ENCODE measurements at places on chromosomes 7 and 10.
A peak's percentile ranks its signal among the peaks of the same experiment; 100 is the strongest.

DNA sequence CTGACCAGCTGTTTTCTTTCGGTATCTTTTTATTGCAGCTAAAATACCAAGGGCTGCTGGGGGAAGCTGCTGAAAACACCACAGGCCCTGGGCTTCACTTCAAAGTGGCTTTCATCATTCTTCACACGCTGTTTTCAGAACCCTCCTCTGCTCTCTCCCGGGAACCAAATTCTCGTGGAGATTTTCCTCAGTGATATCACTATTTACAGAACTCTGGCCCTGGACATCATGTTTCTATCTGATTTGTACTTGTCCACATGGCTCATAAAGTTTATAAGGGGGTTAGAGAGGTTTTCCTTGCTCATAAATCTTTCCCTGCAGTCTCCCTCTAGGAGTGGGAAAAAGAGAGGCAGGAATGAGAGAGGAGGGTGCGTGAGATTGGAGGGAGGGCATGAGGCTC, 177.4 kb upstream of the NPVF start:
- no peak for DNase-seq

- DNase-seq = no peak
Observed at GRCh38 chr10:23034790-23035189, 60.6 kb upstream of the MSRB2 start.

DNA sequence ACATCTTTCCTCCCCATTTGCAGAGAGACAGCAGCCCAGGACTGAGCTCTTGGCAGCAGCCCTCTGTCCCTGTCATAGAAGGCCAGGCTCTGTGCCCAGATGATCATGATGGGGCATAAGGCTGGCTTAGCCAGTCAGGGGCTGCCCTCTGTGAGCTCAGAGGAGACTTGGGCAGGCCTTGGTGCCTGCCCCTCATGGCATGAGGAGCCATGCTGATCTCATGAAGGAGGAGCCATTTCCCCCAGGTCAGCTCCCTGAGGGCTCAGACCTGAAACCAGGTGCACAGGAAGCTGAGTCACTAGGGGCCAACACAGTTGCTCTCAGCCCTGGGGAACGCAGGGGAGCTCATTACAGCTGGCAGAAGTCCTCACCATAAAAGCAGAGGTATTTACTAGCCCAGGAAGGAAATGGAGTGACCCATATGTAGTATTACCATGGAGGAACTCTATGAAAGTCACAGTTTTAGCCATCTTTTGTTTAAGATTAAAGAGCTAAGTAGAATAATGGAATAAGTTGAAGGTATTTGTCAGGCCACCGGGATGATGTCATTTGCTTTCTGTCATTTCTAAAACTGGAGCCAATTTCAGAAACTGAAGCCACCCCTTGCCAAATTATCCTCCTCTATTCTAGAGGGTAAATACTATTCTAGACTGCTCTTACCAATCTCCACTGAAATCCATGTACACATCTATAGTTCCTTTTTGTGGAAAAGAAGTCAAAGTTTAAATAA, 362.4 kb upstream of the ZNF32 start:
- no peak for DNase-seq

DNA sequence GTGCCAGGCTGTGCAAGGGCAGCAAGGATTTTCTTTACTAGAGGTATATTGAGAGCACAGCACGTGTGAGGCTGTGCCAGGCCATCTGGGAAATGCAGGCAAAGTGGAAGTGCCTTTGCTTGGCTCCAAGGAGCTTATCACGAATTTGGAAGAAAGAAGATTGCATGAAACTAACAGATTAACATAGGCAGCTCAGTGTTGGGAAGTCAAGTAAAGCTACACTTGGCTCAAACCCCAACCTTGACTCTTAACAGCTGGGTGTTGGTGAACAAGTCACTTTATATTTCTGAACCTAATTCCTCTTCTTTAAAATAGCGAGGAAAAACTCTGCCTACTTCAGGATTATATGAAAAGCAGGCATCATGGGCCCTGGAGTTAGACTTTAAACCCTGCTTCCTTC, 105.2 kb downstream of the PLCE1 start:
- DNase-seq = no peak

- DNase-seq = no peak
Observed at GRCh38 chr7:88090671-88091070, 129.2 kb downstream of the SRI start.

GRCh38 chr7:53993224-53993623, 549.0 kb upstream of the VSTM2A start:
- no peak for DNase-seq

- DNase-seq = no peak
Observed at GRCh38 chr10:115095758-115096157, 2.6 kb downstream of the ATRNL1 start.

- peak; percentile 40 for DNase-seq
Observed at GRCh38 chr7:24722386-24723177, 34.7 kb downstream of the GSDME start.

GRCh38 chr10:131065673-131066305, 245.7 kb downstream of the TCERG1L start:
- no peak for DNase-seq

DNA sequence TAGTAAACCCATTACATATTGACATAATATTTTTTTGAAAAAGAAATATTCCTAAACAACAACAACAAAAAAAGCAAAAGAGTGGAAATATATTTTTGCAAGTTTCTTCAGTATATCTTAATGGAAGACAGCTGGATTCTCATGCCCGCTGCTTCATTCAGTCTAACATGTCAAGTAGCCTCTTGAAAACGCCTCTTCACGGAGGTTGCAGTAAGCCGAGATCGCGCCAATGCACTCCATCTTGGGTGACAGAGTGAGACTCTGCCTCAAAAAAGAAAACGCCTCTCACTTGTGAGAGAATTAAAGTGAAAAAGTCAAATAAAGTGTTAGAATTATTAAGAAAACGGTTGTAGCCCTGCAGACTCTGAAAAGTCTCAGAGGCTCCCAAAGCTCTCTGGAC, 1.3 kb downstream of the CUTC start:
- DNase-seq = no peak

GRCh38 chr10:33487014-33487776, 152.7 kb upstream of the NRP1 start:
- DNase-seq = peak; percentile 35

DNA sequence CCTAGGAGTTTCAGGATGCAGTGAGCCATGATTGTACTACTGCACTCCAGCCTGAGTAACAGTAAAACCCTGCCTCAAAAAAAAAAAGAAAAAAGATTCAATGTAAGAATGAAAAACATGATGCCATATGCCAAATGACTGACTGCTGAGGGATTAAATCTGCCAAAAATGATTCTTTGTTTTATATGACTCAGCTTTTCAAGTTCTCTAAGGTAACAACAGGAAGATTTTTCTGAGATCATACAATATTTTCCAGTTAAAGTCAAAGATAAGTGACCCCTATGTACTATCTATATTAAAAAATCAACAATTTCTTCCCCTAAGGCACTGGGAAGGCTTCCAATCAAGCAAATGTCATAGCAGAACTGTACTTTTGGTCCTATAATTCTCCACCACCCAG, 271.2 kb upstream of the IMMP2L start:
- peak; percentile 13 for DNase-seq

DNA sequence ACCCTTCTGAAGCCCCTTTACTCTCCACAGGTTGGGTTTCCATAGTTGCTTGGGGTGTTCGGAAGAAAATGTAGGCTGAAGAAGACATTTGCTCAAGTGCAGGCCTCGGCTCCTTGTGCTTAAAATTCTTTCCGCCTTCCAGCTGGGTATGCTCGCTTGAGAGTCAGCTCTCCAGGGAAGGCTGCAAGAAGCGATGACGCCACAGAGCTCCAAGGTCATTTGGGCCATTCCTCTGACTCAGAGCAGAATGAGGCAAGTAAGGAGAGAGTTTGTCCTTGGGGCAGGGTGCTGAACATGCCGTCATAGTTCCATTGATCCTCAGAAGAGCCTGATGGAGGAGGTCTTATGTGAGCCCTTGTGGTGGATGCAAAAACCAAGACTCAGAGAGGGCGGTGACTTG, 27.4 kb upstream of the HSPA12A start:
- peak; percentile 24 for DNase-seq

- no peak for DNase-seq
Observed at GRCh38 chr7:123666492-123666891, 10.8 kb downstream of the LMOD2 start.

DNA sequence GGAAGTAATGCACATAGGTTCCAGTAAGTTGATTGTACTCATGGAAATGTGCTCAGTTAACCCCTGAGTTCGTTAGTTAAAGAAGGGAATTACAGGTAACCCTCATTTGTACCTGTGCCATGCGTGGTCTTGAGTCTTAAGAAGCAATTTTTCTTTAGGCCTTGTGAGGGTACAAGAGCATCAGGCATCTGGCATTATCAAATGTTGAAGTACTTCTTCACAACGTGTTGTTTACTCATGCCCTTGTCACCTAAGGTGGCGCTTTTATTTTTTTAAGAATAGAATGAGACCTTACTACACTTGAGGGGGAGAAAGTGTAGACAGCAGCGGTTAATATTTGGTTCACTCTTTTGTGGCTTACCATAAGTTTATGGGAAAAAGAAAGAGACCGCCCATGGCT, 167.1 kb downstream of the VTI1A start:
- no peak for DNase-seq

DNA sequence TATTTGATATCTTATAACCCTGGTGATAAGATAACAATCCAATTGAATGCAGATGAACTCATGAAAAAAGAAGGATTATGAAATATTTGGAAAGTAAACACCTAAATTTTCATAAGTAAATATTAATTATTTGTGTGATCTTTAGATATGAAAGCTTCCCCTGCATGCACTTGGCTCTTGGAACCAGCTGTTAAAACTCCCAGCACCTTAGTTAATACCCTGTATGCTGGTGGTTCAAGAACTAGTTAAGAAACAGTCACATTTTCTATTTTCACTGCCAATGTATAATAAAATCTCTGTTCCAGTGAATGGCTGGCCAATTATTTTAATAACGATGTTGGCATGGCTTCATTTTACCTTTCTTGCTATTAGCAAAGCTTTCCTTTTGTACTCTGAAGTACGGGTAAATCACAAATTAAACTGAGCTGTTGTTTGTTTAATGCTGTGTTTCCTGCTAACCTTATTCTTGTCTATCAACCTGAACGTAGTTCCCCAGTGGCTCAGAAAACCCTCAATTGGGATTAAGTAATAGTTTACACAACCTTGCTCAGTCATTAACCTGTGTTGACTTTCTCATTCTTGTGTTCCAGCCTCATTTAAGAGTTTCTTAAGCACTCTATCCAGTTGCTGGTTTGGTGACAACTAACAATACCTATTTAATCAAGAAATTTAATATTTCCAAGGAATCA, 38.9 kb downstream of the MET start:
- DNase-seq = no peak

- no peak for DNase-seq
Observed at GRCh38 chr10:60663850-60664249, 114.4 kb upstream of the CDK1 start.

- no peak for DNase-seq
Observed at GRCh38 chr10:62238880-62239279, 29.8 kb downstream of the RTKN2 start.

DNA sequence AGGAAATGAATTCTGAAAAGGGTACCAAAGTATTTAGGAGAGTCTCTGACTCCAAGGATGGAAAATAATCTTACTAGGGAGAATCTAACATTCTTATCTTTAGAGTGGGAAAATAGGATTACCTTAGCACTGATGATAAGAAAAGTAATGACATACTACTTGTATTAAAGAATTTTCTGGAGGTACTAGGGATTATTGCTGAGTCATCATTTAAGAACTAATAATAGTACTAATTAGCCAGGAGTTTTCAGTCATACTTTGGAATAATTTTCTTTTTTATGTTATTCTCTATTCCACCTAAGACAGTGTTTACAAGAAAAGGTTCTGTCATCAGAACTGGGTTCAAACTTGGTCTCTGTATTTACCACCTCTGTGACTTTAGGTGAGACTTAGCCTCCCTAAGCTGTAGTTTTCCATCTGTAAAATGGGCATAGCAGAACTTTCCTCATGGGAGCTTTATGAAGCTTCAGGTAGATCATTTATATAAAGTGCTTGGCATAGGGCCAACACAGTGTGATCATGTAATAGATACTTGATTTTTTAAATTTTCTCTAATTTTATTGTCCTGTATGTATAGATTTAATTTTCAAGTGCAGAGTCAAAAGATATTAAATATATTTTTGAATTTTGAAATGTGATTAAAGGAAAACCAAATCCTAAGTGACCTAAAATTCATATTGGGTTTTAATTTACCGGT, 20.4 kb downstream of the ITGB8 start:
- DNase-seq = no peak

GRCh38 chr10:89738551-89739209, 37.3 kb downstream of the KIF20B start:
- DNase-seq = no peak

DNA sequence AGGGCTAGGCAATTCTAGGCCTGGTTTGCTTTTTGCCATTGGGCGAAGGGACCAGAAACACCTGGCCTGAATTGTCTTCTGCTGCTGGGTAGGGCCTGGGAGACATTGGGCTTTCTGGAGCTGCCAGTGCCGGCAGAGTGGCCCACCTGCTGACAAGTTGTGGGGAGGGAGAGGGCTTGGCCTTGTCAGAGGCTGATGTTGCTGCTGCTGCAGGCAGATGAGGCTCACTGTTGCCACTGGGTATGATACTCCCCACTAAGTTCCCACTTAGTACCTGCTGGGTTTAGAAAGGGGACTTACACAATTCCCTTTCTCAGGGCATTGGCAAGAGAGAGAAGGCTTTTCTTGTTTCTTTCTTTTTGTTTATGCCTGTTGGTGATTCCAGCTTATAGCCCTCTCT, 289.6 kb upstream of the NPVF start:
- DNase-seq = no peak

DNA sequence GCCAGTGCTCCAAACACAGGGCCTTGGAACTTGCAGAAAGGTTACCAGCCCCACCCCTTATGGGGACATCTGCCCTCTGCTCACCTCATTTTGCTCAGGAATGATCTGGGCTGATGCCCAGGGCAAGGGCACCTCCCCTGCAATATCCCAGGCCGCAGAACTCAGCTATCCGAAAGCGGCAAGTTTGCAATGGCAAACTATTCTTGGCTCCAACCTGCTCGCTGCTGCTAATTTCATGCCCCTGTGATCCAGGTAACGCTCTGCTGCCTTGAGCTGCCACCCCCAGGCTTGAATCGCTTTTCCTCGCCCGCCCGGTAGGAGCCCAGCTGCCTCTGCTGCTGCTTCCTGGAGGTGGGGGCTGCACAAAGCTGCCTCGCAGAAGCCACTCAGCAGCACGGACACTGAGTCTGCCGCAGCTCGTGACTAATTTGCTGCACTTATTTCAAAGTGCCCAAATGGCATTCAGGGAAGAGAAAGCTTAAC, 18.2 kb downstream of the SLC29A3 start:
- DNase-seq = no peak

DNA sequence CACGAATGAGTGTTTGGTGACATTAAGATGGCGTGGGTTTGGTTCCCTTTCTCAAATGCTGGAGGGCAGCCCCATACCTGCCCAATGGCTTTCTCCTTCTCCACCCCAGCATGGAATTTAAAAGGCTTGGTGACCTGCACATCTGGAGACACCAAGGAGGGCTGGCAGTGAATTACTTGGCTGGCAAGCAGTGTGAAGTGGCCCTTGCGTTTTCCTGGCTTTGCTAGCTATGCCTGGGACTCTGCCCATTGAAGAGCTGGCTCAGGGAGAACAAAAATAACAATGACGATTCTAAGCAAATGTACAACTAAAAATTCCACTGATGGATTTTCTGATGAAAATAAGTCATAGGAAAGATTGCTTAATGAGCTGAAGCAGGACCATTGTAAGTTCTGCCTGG, 203.7 kb downstream of the CYP26A1 start:
- no peak for DNase-seq

All from HCEC 1CT (cell line).